HuH-7.5 (cell line): ENCODE measurements at places on chromosomes 7 and 10.
A peak's percentile ranks its signal among the peaks of the same experiment; 100 is the strongest.

- DNase-seq: no peak
Observed at GRCh38 chr10:49752584-49752983, 9.5 kb downstream of the OGDHL start.

DNA sequence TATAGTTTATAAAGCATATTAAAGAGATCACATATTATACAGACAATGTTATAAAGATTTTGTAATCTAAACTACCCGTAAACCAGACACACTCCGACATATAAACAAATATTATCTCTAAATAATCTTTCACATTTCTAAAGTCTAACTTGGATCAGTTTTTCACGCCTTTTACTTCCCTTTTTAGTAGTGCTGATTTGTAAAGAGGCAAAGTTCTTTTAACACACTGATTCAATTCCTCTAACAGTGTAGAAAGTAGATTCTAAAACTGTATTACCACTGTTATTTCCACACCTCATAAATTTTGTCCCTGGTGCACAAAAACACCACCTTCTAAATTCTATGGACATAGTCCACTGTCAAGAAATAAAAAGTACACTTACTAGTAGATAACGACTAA is 230.9 kb downstream of the DOCK4 start:
- DNase-seq: no peak

DNA sequence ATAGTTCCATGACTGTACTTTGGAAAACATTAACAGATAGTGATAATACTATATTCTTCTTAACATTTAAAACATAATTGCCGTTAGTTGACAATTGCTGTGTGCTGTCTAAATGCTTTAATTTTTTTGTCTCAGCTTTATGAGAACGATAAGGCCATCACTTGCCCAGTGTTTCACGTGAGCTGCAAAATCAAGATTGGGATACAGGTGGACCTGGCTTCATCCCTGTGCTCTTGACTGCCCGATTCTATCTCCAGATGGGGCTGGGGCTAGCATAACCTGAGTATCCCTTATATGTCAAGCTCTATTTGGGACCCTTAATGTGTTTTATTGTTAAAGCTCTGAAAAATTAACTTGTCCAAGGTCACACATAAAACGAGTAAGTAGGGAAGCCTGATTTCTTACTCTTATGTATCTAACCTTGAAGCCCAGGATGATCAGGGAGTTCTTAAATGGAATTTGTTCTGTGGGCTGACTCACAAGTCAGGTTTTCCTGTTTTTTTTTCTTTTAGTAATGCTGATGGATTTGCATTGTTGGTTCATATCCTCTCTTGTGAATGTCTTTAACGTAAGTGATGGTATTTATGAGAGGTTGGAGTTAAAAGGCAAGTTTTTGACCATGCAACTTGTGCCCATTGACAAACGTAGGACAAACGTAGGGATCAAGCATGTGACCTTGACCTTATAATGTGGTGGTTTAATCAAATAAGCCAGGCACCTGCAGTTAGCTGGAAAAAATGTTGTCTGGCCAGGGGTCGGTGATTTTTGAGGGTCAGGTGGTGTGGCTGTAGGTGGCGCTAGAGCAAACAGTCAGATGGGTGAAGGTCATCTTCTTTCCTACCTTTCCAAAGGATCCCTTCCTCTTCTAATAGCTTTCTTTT is 3.6 kb downstream of the PRKAR2B start:
- DNase-seq: no peak

DNA sequence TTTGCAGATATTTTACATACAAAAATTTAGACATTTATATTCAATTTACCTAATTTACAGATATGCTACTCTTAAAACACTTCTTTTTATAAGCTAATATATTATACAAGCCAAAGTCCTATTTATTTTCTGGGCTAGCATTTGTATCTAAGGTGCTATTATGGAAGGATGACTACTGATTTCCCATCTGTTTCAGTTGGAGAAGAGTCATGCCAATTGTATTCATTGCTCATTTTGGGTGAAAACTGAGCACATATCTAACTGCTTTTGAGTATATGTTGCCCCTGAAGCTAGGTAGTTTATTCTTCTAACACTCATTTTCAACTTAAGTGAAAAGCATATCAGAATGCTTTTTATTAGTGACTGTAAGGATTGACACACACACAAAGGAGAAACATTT is 172.9 kb downstream of the CDK14 start:
- no peak for DNase-seq

GRCh38 chr7:100822236-100823139 is 4.8 kb downstream of the EPHB4 start:
- DNase-seq: no peak

DNA sequence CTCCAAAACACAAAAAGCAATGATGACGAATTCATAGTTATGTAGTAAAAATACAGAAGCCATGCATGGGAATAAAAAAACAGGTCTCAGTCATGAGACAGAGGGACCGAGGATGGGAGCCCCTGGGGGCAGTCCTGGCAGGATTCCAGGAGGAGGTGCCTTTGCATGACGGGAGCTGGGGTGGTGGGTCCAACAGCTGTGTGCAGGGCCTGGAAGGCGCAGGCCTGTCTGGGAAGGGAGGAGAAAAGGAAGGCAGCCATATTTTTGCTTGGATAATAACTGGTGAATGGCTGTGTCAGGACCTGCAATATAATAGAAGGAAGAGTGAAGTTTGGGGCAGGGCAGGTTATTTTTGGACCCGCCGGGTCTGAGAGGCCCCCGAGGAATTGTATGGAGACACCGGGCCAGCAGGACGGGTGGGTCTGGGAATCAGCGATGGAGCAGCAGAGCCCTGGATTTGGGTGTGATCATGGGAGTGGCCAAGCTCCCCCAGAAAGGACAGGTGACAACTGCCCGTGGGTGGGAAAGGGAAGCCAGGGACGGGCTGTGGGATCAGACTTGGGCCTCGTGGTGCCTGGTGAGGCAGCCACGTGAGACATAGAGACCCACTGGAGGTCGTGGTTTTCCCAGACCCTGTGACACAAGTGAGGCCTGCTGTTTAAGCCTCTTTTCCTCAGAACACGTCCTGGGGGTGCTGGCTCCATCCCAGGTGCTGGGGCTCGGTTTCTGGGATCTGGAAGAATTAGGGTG is 2.9 kb upstream of the JAKMIP3 start:
- DNase-seq: no peak

DNA sequence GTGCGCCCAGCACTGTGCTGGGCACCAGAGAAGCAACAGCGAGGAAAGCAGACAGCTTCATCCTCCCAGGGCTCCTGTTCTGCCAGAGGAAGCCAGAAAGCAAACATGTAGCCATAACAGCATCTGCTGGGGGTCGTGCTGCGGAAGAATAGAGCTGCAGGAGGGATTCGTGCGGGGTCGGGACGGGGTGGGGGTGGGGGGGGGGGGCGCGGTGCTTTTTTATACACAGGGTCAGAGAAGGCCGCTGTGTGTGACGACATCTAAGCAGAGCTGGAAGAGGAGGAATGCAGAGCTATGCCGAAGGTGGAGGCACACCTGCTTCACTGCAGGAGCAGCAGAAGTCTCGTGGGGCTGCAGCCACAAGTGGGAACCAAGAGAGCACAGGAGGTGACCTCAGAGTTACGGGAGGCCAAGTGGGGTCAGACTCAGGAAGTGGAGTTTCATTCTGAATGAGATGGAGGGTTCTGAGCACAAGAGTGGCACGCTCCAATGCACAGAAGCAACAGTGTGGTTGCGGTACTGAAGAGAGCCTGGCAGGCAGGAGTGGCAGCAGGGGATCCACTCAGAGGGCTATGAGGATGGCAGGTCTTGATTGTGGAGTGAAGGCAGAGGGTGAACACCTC is 11.1 kb downstream of the PKD1L1 start:
- DNase-seq: no peak

GRCh38 chr7:41956705-41957104 is 253.8 kb upstream of the INHBA start:
- DNase-seq: no peak

DNA sequence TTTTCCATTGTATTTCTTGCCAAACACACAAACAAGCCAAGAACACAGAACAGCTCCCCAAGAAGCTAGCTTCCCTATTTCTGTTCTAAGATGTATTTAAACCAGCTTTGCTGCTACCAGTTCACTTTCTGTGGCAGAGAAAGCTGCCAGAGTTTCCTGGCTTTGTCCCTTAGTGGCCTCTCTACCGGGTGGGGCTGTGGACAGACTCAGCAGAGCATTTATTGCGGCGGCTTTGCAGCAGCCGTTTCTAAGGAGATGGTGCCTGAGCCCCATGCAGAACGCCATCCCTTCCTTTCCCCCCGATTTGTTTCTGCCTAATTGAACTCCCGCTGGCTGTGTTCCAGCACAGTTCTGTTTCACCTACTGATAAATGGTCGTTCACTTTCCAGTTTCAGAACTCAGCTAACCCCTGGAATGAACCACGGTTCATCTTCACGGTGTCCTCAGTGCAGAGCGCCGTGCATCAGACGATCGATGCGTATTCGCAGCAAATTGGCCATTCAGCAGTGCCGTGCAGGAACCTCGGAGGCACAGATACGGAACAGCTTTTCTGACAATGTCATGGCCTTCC is 33.8 kb upstream of the SFMBT2 start:
- DNase-seq: no peak

GRCh38 chr10:70158113-70158512 is 11.6 kb upstream of the TYSND1 start:
- DNase-seq: no peak

DNA sequence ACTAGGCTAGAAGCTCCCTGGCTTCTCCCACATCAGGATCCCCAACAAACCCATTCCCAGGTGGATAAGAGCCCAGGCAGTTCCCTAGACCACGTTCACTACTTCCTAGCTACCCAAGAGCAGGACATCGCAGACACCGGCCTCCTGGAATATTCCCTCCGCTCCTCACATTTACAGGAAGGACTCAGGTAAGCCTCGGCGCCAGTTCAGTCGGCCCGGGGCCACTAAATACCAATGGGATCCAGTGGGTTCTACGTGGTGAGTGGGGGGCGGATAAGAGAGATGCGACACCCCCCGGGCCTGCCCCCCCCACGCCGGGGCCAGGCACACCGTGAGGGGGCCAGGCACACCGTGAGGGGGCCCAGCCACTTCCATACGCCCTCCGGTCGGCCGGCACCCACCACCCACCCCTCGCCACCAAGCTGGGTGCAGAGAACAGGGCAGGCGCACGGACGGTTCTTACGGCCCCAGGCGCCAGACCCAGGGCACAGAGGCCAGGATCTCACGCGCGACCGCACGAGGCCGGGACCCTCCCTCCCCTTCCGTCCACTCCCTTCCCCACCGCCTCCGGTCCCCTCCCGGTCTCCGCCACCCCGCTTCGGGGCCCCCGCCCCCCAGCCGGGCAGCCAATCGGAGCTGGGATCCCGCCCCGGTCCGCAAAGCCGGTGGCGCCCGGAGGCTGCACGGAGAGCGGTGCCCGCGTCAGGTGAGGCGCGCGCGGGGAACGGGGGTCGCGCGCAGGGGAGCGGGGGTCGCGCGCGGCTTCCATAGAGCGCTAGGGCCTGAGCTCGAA is at the start of gene BLVRA:
BLVRA (plus strand) TSS at position 652 of the 793 bp plus-strand sequence. CDS start 12,479 bp downstream, outside the sequence.
- DNase-seq: peak; percentile 77

GRCh38 chr10:62352356-62352970 is 21.7 kb upstream of the ZNF365 start:
- no peak for DNase-seq

DNA sequence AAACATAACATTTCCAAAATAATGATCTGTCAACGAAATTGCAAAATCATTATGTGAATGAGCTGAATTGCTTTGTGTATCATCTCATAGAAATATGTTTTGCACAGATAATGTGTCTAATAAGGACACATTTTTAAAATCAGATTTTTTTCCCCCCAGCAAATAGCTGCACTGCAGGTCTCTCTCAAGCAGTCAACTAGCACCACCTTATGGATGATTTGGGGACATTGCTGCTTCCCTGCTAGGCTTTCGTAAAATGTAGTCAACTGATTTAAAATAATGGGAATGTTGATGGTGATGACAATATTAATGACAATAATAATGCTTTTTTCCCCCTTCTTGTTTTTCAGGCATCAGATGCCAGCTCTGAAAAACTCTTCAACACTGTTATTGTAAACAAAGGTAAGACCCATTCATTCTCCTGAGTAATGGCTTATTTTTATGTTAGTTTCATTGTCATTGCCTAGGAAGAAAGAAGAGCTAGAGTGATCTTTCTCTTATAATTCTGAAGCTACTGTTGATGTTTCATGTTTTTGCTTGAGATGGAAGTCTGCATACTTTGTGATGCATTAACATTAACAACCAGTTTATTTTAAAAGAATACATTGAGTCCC is 433.6 kb upstream of the GALNT17 start:
- peak; percentile 88 for DNase-seq

DNA sequence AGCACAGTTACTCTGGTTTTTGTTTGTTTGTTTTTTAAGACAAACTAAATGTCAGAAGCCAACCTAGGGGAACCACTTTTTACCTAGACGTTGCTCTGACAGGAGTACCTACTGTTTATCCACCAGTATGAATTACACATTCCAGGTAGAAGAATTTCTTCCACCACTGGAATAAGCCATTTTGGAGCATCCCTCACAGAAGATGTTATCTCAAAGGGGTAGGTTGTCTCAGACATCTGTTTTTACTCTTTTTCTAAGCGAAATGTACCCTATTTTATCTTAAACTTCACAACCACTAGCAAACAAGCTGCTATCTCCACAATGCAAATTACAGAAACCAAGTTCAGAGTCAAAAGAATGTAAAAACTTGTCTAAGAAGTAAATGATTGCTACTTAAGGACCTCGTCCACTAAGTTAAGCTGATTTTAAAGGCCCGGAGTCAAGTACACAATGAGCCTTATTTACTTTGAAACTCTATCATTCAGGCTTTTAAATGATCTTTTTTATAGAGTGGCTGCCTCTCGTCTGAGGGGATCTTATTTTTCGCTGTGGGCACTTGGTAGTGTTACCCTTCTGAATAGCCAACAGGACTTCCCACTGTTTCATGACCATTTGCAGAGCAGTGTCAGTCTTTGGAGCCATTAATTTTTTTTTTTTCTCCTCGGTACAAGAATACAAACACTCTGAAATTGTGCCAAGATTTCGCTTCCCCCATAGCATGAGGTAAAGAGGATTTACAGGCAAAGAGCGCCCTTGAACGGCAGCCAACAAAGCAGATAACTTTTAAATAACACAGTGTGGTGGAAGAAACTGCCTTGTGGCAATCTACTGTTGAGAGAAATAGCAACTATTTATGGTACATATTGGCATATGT is 15.7 kb upstream of the ARMC3 start:
- no peak for DNase-seq

GRCh38 chr10:130802301-130802700 is 509.2 kb downstream of the TCERG1L start:
- DNase-seq: no peak

DNA sequence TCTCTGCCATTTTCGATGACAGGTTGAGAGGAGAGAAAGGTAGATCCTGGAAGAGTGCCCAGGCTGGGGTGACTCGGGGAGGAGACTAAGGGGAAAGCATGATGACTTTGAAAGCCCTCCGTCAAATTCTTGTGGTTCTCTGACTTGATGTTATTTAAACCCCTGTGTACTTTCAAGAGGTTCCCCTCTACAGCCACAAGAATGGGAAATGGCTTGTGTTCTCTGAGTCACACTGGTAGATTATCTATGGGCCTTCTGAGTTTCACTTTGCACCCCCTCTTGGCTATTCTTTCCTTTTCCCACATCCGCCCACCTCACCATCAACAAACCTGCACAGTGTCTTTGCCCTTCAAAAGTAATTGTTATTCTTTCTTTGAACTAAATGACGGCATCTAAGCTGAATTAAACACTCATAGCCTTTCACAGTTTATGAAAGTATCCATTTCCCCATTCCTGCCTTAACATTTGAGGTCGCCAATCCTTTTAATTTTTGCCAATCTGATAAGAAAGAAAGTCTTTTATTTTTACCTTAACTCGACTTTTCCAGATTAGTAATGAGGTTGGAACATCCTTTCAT is 24.1 kb downstream of the PRF1 start:
- DNase-seq: no peak

- no peak for DNase-seq
Observed at GRCh38 chr10:63114031-63114814, 18.9 kb upstream of the NRBF2 start.

GRCh38 chr10:70175516-70175915 is 5.2 kb upstream of the SAR1A start:
- no peak for DNase-seq
